Tongue (tissue), 3 donors: ENCODE measurements at places on chromosomes 2 and 18.
A peak's percentile ranks its signal among the peaks of the same experiment; 100 is the strongest.

- no peak for DNase-seq
Observed at GRCh38 chr2:177058747-177059146, 153.8 kb upstream of the HNRNPA3 start.

- DNase-seq = no peak
Observed at GRCh38 chr2:195674491-195675221, 17.6 kb downstream of the SLC39A10 start.

- no peak for DNase-seq
Observed at GRCh38 chr2:224145751-224146355, 106.8 kb upstream of the SERPINE2 start.

GRCh38 chr2:88483200-88483599 is 30.7 kb upstream of the FOXI3 start:
- DNase-seq = no peak

- DNase-seq = no peak
Observed at GRCh38 chr18:39863916-39864315, 2091.1 kb upstream of the PIK3C3 start.

DNA sequence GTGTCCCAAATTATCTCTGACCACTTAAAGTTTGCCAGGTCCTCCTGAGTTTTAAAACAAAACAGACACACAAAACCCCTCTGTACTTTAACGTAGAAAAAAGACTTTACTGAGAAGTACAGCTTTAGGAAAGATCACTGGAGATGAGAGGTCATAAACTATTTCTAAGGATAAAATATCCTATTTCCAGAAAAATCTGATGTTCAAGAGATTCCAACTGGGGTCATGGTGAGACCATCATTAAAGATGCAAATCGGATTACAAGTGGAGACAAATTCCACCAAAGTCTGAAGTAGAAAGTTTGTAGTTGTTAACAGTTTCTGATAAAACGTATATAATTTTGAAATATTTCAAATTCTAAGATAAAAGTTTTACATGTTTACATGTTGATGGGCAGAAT is 241.6 kb downstream of the TCF4 start:
- no peak for DNase-seq

DNA sequence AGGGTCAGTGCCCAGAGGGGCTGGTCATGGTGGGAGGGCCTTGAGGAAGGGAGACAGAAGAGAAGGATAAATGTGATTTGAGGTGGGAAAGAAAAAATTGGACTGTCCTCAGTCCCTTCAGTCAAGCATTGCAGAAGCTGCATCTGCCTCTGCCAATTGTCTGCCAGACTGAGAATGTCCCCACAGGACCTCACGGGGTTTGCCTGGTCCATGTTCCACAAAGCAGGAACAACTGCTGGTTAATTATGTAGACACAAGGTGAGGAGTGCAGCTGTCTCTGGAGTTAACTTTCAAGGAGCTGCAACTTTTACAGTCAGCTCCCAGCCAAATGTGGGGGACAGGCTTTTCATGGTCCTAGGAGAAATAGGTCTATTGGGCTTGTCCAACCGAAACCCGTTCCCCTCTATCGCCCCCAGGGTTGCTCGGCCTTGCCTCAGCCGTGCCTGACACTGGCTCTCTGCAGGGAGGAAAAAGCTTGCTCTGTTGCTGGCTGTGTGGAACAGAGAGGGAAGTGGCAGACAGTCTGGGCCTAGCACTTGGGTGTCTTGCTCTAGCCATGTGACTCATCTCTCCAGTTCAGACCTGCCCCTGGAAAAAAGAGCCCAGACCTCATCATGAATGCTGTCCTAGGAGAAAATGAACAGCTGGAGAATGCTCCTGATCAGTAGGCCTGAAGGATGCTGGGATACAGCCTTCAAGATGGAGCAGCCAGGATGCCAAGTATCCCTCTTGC is 31.1 kb upstream of the PAX8 start:
- DNase-seq = peak; percentile 52

- no peak for DNase-seq
Observed at GRCh38 chr18:47404845-47405244, 153.4 kb upstream of the SKOR2 start.

GRCh38 chr2:19728125-19728524 is 173.7 kb downstream of the TTC32 start:
- DNase-seq = peak; percentile 22

GRCh38 chr2:222434204-222434603 is 9.9 kb downstream of the SGPP2 start:
- no peak for DNase-seq

DNA sequence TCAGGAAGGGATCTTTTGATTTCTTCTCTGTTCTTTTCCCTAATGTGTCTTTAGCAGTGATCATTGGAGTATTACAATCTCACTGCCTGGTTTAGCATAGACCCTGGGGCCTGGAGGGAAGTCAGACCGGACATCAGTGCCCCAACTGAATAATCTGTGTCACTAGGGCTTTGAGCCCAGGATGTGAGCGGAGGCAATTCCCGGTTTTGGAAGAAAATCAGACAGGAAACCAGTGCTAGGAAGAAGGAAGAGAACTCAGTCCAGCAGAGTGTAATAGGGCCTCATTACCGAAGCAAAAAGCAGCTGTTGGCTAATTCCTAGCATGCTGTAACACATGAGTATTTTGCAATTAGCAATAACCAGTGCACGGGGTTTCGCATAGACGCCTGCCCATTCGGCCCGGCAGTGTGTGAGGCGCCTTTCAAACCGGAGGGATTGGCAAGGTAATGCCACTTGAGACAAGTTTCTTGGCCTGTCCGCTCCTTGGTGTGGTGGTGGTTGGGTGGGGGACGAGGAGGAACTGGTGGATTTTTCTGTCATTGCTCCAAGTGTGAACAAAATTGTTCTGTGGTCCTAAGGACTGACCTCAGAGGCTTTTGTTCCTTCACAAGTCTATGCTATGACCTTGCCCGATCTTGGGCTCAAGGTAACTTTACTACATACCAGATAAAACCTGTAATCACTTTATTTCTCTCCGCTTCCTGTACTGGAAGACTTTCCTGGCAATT is 2.8 kb downstream of the FOSL2 start:
- DNase-seq = peak; percentile 79

DNA sequence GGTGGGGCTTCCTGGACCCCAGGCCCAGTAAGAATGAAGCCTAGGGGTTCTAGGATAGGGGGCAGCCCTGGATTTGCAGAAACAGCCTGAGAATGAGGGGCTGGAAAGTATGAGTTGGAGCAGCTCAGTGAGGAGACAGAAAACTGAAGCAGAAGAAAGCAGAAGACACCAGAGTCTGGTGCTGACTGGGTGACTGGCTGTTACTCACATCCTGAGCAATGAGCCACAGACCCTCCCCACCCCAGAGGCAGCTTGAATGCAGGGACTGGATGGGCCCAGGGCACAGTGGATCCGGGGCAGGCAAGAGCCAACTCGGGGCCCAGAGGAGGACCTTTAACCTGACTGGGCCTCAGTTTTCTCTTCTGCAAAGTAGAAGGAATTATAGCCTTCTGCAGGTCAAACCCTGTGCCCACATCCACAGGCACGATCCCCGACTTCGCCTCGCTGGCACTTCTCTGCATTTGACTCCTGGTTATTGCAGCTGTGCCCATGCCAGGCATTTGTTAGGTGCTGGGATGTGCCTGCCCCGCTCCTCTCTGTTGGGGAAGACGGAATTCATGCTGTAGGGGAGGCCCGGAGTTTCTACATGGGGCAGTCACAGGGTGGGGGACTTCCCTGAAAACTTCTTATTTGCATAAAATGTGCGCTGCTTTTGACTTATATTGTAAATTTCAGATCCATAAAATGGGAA is 8.5 kb downstream of the STEAP3 start:
- DNase-seq = no peak

DNA sequence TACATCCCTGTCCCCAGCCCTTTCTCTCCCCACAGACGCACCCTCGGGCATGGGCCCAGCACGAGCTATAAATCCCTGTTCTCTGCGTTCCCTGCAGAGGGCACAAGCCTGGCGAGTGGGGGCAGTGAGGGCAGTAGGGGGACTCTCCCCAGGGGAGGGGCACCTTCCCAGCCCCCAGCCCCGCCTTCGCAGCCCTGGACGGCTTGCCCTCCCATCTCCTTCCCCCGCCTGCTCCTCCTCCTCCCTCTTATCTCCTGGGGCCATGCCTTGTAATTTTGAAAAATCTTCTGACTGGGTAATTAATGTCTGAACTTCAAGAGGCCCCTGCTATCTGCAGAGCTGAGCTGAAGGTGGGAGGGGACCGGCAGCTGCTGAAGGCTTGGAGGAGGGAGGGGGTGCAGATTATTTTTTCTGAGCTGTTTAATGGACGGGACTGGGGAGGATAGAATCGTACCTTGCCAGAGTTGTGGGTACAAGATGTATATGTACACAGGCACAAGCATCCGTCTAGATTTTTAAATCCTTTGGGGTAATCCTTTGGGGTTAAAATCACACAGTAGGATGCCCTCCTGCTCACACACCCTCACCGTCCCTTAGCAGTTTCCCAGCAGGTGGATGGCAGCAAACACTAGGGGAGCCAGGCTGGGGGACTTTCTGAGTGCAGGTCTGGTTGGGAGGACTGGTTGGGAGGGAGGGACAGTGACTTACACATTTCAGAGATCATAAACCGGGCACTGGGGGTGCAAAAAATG is 121.9 kb downstream of the SMAD7 start:
- DNase-seq = peak; percentile 47

DNA sequence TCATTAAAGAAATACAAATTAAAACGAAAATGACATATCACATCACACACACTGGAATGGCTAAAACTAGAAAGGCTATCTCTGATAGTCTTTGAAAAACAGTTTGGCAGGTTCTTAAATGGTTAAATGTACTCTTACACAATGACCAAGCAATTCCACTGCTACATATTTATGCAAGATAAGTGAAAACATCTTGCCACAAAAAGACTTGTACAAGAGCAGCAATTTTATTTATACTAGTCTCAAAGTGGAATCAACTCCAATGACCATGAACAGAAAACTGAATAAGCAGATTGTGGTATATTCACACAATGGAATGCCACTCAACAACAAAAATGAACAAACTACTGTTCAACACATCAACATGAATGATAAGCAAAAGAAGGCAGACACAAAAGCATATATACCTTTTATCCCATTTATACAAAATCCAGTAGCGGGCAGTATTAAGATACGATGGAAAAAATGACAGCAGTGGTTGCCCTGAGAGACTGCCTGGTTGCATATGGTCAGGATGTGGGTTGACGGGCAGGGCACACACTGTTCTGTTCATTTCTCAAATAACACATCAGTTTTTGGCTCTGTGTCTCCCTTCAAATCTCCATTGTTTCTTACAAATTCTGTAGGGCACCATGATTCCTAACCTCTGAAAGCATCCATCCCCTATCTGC is 25.4 kb downstream of the SP100 start:
- DNase-seq = no peak

DNA sequence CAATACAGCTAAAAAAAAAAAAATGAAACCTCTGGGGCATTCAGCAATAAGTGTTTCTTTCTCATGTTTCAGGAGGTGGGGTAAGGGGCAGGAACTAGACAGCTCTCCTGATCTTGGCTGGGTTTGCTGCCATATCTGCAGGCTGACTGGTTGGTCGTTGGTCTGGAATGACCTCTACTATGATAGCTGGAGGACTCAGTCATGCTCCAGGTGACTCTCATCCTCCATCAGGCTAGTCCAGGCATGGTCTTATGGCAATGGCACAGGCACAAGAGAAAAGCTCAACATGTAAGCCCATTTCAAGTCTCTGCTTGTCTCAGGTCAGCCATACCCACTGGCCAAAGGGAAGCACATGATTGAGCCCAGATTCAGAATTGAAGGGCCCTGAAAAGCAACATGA is 9.5 kb upstream of the SLC1A4 start:
- DNase-seq = no peak

DNA sequence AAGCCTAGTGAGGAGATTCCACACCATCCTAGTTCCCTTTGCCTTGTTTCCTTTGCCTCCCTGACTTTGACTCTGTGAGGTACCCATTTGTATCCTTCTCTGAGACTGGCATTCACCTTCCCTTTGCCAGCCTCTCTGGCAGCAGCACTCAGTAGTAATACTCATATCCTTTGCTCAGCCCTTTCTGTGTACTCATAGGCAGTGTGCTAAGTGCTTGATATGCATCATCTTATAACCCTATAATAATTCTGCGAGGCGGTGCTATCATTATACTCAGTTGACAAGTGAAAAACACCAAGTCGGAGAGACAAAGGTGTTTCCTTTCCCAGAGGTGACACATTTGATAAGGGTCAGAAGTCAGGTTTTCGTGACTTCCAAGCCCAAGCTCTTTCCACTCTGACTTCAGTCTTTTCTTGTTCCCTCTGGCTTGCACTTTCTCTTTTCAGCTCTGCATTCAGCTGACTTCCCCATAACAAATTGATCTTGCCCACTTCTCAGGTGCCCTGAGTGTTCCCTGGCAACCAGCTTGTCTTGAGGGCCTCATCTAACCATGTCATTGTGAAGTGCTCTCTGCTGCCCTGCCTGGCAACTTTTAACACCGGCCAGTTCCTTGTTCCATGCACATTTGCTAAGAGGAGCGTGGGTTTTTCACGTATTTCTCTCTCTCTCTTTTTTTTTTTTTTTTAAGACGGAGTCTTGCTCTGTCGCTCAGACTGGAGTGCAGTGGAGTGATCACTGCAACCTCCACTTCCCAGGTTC is 94.5 kb upstream of the UPP2 start:
- peak; percentile 24 for DNase-seq

- DNase-seq = no peak
Observed at GRCh38 chr2:100615471-100615870, 52.7 kb downstream of the PDCL3 start.

DNA sequence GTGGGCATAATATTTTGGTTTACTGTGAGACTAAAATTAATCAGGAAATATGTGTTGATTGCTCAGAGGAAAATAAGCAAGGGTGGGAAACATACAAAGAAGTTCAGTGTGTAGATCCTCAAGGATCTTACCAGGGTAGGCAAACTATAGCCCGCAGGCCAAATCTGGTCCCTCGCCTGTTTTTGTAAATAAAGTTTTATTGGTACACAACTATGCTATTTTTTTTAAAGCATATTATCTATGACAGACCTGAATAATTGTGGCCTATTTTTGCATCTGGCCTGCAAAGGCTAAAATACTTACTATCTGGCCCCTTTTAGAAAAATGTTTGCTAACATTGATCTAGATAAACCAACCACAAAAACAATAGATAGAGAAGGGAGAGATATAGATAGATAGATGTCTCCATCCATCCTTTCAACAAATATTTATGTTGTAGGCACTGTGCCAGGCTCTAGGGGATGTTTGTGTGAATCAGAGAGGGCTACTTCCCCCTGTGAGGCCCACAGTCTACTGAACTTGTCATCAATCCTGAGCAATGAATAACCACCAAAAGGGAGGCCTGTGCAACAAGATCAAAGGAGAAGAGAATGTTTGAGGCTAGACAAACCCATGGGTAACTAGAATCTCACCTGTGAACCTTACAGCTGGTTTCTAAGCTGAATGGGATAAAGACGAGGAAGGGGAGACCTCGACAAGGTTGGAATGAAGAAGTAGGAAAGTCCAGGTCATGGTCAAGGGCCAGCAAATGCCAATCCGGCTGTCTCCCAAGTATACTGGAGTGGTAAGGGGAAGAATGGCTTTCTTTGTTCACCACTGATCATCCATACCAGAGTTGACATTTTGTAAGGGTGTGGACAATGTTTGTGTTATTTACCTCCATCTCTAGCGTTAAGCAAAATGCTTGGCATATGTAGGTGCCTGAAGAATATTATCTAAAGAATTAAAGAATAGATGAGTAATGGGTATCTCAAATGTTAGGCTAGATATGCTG is 23.6 kb downstream of the ALPK2 start:
- no peak for DNase-seq

- no peak for DNase-seq
Observed at GRCh38 chr2:237057893-237058300, 27.8 kb upstream of the COPS8 start.
